Stimulated activated CD8-positive, alpha-beta memory T cell treated with anti-CD3 and anti-CD28 coated beads, Interleukin-15, amount 100 ng/mL, for 4 hours (primary cell): ENCODE measurements at places on chromosomes 4 and X.

GRCh38 chr4:25862411-25863346, at the start of gene SEL1L3:
TSS of gene SEL1L3 (minus strand) at chr4:25862988. CDS start at chr4:25862836, 152 bp downstream.
- peak; percentile 42 for DNase-seq

GRCh38 chrX:134764202-134764785, 106.0 kb upstream of the PLAC1 start:
- no peak for DNase-seq

DNA sequence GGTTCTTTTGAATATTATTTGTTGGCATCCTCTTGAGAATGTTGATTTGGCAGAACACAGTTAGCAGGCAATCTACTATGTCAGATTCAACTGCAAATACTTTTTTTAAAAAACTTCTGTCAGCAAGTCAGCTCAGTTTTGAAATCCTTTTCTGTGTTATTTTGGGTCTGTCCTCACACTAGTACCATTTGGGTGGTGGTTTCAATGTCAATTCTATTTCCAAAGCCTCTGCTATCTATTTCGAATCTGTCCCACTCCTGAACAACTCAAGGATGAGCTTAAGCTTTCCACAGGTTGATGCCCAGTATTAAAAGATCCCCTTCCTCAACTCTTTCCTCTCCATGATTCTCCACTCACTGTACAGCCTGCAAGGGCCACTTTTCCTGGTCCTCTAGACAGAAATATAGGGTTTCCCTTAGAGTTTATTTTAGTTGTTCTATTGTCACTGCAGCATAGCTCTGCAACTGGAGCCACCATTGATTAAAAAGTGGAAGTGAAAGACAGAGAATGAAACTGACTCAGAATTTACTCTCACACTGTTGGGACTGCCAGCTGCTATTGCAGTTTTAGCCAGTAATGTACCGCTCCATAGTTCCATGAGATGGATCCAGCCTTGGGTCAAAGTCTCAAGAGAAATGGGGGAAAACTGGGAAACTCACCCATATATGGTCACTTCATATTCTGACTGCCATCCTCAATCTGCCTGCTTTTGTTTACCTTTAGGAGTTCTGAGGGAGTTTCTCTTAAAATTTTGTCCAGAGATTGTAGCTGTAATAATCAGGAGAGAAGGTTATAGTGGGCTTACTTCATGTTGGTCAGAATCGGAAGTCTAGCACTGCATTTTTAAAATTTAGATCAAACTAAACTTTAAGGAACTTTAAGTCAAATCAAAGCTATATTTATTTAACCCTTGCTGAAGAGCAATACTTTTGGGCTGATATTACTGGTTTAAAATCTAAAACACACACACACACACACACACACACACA, 14.6 kb downstream of the HDX start:
- no peak for DNase-seq

- no peak for DNase-seq
These were observed 79.4 kb upstream of the TNIP3 start for GRCh38 chr4:121243485-121243884.

DNA sequence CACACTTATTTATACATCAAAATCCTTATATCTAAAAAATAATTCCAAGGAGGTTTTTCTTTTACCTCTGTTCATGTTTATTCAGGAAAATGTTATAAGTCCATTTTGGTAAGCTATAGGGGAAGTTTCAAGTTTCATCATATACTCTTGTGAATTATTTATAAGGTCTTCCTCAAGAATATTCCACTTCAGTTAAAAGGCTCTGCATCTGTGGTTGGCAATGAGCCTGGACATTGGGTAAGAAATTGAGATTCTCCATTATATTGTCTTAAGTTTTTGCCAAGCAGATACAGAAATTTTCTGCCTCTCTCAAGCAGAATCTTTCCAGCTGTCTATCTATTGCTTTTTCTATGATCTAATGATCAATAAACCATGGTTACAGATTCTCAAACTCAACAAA, 641.9 kb downstream of the NLGN4X start:
- no peak for DNase-seq

GRCh38 chrX:119009071-119009470, 34.7 kb downstream of the LONRF3 start:
- DNase-seq = no peak

GRCh38 chr4:27094783-27095182, 234.1 kb downstream of the STIM2 start:
- DNase-seq = no peak

DNA sequence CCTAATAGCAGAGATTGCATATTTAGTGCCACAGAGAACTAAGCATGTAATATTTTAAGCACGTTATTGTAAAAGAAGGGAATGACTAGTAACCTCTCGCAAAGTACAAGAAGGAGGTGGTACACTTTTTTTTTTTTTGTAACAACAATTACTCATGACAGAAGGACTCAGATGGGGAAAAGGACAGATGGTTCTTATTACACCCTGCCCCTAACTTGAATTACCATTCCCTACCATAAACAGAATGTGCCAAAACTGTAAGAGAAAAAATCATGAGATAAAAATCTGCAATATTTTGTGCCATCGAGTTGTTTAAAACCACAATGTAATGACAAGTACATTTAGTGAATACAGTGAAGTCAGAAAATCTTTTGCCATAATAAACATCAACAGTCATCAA, 33.0 kb upstream of the RAPGEF2 start:
- DNase-seq = no peak

- no peak for DNase-seq
These were observed 88.0 kb upstream of the CBR4 start for GRCh38 chr4:169098054-169098497.

- no peak for DNase-seq
These were observed 12.2 kb upstream of the TMEM164 start for GRCh38 chrX:109990582-109991276.

- DNase-seq = no peak
These were observed 60.6 kb downstream of the CHRDL1 start for GRCh38 chrX:110734894-110735541.

DNA sequence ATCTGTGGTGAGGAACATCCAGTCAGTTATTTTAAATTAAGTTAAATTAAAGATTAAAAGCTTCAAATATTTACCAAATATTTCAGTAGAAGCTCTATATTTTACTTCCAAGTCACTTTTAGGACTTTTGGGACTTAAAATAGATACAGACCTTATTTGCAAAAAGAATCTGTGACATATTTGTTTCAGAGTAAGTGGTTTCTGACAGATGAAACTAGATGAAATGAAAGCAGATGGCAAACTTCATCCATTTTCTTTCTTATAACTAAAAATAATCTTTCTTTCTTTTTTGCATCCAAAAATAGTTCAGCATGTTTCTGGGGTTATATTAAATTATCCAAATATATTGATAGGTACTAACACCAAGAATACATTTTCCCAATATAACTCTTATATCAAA, 6.6 kb upstream of the UTP3 start:
- no peak for DNase-seq

- DNase-seq = no peak
These were observed 68.8 kb upstream of the HGFAC start for GRCh38 chr4:3372933-3373465.

GRCh38 chr4:15451866-15452765, 17.6 kb upstream of the CC2D2A start:
- DNase-seq = no peak

GRCh38 chr4:88535090-88535755, 11.6 kb upstream of the PYURF start:
- DNase-seq = no peak

DNA sequence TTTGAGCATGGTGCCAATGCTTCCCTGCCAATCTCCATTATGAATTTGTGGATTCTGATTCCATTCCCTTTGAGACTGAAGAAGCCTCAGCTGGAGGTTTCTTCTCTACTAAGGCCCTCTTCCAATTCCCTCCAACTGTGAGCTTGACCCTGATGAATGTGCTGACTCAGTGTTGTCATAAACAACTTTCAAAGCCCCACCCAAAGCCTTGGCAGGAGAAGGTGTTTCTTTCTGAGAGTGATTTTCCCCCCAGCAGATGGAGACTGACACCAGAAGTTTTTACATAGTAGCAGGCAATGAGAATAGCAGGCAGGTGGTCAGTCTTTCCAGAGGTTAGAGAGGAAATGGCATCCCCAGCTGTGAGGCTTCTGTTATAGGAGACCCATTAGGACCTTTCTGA, 53.1 kb downstream of the OCRL start:
- DNase-seq = no peak

DNA sequence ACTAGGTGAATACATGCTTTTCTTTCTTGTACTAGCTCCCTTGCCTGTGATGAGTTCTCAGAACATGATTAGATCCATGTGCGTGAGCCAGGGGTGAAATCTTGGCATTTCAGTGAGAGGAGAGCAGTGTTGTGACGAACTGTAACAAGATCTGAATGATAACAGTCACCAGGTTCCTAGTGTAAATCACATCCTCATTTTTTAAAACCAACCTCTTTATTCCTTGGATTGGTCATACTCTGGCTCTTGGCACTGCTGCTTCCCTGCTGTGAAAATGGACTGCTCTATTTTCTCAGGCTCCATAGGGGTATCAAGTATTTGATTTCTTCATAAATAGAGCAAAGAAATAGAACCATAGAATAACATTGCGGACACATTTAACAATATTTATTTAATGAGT, 206.3 kb downstream of the SLC4A4 start:
- no peak for DNase-seq

DNA sequence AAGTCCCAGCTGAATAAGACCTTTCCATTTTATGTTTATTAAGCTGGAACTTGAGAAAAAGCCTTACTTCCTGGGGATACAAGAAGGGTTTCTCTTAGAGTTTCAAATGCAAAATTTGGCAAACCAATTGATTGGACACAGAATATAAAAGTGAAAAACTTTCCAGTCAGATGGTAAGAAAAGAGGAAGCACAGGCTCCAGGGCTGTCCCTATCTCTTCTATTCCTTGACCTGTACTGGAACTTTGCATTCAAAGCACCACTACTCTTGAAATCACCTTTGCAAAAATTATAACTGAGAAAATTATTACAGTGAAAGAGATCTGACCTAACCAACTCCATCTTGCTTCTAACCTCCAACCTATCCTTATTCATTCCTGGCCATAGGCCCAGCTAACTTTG, 11.7 kb downstream of the PROM1 start:
- DNase-seq = no peak

DNA sequence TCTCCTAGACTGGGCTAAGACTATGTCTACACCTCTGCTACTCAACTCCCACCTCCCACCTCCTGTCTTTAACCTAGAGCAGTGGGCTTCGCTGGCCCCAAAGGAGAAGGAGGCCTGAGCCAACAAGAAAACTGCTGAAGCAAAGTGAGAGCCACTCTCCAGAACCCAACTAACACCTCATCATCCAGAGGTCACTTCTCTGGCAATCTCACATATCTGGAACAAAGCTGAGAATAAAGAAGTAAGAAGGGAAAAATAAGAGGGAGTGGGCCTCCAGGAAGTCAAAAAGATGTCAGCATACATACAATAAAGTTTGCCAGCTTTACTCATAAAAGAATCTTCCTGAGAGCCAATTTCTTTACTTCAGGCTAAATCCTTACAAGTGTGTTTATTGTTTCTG, 18.6 kb upstream of the FGF16 start:
- no peak for DNase-seq

- DNase-seq = no peak
These were observed 182.0 kb upstream of the BCOR start for GRCh38 chrX:40279762-40280161.

DNA sequence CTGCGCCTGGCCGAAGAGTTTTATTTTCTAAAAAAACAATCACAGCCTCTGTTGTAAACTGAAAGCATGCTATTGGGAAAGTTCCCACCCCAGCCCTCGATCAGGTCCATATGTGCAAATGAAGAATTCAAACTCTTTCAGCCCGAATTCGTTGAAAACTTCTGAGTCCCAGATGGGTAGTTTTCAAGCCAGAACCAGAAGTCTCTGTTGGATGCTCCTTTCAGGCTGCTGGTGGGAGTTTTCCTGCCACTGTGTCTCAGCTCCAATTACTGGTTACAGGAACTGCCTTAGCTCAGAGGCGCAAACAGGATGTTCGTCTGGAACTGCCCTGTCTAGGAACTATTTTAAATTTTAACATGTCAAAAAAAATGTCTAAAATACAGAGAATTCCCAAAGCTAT, 9.3 kb upstream of the ALG13 start:
- DNase-seq = no peak

DNA sequence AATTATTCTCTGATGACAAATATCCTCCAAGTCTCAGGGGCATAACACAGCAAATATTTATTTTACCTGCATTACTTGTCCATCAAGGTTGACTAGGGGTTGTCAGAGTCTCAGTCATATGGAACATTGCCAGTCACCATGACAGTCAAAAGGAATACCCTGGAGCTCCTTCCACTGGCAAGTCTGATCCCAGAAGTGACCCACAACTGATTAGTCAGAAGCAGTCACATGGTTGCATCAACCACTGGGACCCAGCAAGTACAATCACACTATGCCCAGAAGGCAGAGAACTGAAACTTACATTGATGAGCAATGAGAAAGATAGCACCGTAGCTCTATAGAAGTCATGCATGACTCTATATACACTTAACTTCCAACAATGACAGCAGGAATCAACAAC, 41.9 kb upstream of the SOD3 start:
- no peak for DNase-seq

DNA sequence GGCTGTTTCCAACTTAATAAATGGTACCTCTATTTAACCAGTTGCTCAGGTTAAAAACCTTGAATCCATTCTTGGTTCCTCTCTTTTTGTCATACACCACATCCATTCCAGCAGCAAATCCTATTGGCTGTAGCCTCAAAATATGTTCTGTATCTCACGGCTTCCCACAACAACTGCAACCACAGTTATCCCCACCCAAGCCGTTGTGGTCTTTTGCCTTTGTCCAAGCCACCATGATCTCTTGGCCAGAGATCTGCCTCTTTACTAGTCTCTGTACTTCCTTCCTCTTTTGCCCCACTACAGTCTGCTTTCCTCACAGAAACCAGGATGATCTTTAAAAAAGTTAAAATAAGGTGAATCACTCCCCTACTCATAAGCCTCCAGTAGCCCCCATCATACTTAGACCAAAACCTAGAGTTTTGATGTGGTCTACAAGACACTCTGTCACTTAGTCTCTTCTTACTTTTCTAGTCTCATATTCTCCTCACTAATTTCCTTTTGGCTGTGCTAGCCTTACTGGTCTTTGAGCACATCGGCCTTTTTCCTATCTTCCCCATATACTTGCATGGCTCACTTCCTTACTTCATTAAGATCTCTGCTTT, 10.3 kb downstream of the MAOA start:
- DNase-seq = no peak

- no peak for DNase-seq
These were observed 105.6 kb downstream of the CNKSR2 start for GRCh38 chrX:21479695-21480270.

DNA sequence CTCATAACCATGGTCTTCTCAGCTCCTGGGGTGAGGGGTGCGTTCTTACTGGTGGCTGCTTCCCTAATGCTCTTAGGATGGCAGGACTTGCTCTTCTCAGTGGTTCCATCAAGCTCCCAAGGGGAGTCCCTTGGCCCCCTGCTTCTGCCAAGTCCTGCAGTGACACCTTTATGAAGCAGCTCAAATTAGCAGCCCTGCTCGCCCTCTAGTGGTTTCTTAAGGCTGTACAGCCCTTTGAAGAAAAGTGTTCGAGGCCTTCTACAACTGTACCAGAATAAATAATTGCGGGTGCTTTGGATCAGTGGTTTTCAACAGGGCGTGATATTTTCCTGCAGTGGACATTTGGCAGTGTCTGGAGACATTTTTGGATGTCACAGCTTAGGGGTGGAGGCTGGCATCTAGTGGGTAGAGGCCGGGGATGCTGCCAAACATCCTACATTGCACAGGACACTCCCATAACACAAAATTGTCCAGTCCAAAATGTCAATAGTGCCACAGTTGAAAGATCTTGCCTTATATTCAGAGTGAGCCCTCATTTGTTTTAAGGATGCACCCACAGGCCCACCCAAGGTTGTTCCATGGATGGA, 204.7 kb upstream of the S100G start:
- DNase-seq = peak; percentile 18

- no peak for DNase-seq
These were observed 128.1 kb downstream of the COL25A1 start for GRCh38 chr4:109174224-109174953.
